Activated CD8-positive, alpha-beta memory T cell treated with anti-CD3 and anti-CD28 coated beads for 1 hour (primary cell): ENCODE measurements at places on chromosomes 13 and 19.
A peak's percentile ranks its signal among the peaks of the same experiment; 100 is the strongest.

GRCh38 chr13:66723576-66723975 is 506.6 kb downstream of the PCDH9 start:
- no peak for DNase-seq

DNA sequence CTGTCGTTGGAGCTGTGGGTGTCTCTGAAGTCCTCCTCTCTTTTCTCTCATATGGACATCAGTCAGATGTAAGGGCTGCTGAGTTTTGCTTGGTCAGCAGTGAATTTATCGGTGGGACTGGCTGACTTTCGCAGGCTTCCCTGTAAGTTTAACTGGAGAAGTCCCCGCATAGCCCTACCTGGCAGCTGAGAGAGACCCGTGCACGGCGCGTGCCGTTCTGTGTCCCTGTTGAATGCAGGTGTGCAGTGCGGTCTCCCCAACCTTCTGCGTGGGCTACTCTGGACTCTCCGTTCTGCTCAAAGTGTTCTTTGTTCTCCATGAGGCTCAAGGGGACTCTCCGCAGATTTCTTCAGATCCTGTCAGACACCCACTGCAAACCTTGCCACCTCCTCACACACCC is 252.9 kb downstream of the COL4A1 start:
- DNase-seq = no peak

DNA sequence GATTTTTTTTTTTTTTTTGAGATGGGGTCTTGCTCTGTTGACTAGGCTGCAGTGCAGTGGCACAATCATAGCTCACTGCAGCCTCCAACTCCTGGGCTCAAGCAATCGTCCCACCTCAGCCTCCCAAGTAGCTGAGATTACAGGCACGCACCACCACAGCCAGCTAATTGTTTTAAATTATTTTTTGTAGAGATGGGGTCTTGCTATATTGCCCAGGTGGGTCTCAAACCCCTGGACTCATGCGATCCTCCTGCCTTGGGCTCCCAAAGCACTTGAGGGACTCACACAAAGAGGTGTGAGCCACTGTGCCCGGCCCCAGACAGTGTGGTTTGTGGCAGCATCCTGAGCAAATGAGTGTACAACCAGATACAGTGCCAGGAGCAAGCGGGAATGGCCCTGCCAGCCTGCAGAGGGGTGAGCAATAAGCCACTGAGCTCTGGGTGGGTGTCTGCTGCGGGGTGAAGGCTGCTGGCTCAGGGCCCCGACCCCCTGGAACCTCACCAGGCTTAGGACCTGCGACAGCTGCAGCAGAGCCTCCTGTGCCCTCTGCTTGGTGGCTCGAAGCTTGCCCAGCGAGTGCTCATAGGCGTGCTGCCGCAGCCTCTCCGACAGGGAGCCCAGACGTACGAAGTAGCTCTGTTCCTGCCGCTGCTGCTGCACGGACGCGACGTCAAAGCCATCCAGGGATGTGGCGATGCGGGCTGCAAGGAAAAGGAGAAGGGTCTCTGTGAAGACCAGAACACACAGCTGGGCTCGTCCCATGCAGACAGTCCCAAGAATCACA is 15.9 kb upstream of the TICAM1 start:
- no peak for DNase-seq

- DNase-seq = no peak
These were observed 213.8 kb downstream of the KCTD12 start for GRCh38 chr13:76672420-76672819.

DNA sequence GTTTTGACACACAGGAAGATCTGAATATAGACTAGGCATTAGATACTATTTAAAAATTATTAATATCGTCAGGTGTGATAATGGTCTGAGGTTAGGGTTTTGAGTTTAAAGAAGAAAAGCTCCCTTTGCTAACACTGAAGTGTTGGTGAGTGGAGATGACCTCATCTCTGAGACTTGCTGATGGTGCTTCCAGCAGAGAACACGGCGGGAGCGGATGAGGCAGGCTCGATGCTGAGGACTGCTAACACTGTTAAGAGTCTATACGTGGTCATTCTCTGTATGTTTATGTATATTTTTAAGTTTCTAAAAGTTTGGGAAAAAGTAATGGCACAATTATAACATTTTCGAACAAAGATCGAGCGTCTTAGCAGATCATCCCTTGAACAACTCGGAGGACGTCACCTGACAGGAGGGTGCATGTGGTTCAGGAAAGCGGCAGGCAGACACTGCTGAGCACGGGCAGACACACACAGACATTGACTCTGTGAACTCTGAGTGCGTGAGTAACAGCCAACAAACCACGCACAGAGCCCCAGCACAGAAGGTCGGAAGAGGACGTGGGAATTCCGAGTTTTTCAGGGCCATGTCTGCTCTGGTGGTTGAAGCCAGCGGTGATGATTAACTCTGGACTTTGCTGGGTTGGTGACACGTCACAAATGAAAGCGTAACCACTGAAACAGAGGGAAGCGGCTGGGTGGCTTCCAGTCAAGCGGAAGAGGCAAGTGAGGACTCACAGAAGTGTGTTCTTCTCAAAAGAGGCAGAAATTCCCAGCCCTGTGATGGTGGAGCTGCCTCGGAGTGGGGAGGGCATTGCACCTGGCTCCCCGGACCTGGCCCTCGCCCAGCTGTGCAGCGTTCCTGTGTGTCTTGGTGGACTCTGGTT is 91.9 kb upstream of the TEX29 start:
- DNase-seq = no peak

DNA sequence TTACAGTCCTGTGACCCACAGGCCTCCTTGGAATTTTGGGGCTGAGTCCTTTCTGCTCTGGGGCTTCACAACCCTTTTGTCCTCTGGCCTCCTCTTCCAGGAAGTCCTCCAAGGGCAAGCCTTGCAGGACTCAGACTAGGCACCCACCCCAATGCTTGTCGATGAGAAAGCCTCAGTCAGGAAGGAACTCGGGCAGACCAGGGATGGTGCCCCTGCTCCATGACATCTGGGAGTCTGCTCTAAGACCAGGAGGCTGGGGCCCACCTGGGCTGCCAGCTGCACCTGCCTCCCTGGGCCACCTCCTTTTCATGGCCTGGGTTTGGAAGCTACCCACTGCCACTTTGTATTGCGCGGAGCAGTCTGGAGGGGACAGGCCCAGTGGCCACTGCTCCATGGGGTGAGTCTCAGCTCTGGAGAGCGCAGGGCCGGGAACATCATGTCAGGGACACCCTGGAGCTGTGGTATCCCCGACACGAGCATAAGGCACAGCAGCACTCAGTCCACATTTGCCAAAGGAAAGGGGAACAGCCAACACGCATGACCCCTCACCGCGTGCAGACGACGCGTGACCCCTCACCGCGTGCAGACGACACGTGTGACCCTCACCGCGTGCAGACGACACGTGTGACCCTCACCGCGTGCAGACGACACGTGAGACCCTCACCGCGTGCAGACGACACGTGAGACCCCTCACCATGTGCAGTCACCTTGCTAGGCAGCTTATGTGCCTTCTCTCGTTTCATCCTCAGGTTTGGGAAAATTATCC is 10.8 kb downstream of the C2CD4C start:
- no peak for DNase-seq

DNA sequence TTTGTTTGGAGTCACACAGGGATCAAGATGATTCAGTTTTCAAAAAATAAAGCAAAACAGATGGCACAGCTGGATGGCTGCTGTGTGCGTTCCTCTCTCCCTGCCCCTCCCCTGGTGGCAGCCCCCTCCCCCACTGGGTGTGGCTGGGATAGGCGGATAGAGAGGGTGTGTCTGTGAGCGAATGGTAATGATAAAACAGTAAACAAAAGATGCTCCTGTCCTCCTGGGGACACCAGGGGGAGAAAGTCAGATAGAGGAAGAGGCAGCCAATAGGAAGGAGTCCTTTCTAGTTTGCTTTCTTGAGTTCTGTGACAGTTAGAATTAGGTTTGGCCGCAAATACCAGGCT is 6.5 kb downstream of the TMEM255B start:
- no peak for DNase-seq

GRCh38 chr13:45295536-45295935 is 45.4 kb downstream of the TPT1 start:
- no peak for DNase-seq

DNA sequence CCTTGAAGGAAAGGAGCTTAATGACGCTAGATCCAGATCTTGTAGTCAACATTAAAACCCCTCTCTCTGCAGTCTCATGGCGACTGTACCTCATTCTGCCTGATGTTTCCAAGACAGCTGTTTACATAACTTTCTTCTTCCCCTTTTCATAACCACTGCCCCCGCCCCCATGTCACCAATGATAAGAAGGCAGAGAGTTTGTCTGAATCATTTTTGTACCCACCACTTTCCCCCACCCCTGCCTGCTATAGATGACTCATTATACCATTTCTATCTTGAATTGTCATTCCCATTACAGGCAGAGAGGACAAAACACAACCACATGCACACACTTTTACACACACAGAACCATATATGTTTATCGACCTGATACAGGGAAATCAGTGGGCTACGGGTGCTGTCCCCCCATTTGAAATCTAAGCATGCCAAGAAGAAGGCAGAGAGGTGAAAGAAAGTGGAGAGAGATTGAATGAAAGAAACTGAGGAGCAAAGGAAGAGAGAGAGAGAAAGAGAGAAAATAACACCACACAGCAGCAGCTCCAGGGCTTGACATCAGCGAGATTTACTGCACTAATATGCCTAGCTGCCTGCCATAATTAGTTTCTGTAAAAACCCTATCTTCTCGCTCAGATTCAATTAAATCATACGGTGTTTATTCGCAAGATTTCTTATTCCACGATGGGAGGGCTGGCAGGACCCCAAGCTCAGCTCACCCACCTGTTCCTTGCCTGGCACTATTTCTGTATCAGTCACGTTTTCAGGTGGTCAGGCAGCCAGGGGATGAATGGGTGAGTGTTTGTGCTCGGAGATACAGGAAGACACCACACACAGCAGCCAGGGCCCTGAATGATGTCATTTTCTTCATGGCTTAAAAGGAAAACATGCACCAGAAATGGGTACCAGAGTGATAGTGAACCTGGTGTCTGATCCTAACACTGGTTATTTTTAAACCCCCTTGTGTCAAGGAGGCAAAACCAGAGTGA is 114.3 kb upstream of the SERP2 start:
- peak; percentile 46 for DNase-seq

DNA sequence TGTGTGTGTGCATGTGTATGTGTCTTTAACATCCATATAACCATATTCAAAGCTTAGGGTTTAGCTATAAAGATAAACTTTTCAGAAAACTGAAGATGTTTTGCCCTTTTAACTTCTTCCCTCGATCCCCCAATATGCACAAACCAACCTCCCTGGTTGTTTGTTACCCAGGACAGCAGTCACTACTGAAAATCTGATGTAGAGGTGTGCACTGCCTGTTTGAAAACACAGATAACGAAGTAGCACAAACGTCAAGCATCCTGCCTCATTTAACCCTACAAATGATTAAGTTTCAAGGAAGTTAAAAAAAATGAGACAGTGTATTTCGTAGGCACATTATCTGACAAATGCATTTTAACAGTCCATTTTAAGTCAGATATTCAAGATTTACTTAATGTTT is 3.6 kb downstream of the TNFSF11 start:
- no peak for DNase-seq

- DNase-seq = no peak
These were observed 31.8 kb upstream of the USE1 start for GRCh38 chr19:17183271-17183761.

- DNase-seq = no peak
These were observed 5.4 kb upstream of the LGALS13 start for GRCh38 chr19:39596911-39597310.

DNA sequence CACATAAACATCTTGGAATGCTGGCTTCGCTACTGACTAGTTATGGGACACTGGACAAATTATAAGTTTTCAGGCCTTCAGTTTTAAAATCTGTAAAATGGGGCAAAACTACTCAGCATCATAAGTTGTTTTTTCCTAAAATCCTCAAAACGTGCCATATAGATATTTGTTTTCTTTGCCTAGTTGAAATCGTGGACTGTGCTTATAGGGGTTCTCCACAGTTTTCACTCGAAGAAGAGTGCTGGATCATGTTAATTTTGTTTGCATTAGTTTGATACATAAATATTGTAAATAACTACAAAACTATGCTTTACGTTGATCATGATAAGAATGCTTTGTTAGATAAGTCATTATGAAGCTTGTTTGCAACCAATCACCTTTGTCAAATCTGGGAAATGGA is 313.4 kb downstream of the OXGR1 start:
- DNase-seq = no peak

DNA sequence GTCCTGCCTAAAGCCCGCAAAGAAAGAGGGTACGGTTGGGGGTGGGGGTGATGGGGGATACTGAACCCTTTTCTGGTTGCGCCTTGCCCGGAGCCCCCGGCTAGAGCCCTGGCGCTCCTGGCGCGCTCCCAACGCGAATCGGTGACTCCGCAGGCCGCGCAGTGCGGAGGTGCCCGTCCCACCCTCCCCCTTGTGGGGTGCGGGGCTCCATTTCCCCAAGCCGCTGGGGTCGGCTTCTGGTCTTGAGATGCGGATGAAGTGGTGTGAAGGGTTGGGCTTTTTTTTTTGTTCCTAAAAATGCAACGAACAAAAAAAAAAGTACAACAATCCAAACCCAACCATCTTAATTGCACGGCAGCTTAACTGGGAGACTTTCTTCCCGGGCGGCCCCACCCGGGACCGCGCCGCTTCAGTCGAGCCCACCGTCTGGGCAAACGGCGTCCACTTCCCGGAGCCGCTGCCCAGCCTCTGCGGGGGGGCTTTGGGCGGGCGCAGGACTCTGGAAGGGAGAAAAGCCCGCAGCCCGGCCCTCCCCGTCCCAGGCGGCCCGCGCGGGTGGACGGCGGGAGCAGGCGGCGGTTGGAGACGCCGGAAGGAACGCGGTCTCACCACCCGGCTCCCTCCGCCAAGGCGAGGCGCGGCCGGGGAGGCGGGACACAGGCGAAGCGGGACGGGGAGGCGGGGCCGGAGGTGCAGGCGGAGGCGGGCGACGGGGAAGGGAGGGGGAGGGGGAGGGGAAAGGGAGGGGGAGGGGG is 504 bp upstream of the TRIM13 start:
- peak; percentile 59 for DNase-seq

- DNase-seq = no peak
These were observed 360.5 kb downstream of the KCNRG start for GRCh38 chr13:50375792-50376191.

GRCh38 chr13:100235311-100235901 is 146.5 kb downstream of the PCCA start:
- no peak for DNase-seq

GRCh38 chr13:86098511-86098910 is 299.3 kb upstream of the SLITRK6 start:
- no peak for DNase-seq

DNA sequence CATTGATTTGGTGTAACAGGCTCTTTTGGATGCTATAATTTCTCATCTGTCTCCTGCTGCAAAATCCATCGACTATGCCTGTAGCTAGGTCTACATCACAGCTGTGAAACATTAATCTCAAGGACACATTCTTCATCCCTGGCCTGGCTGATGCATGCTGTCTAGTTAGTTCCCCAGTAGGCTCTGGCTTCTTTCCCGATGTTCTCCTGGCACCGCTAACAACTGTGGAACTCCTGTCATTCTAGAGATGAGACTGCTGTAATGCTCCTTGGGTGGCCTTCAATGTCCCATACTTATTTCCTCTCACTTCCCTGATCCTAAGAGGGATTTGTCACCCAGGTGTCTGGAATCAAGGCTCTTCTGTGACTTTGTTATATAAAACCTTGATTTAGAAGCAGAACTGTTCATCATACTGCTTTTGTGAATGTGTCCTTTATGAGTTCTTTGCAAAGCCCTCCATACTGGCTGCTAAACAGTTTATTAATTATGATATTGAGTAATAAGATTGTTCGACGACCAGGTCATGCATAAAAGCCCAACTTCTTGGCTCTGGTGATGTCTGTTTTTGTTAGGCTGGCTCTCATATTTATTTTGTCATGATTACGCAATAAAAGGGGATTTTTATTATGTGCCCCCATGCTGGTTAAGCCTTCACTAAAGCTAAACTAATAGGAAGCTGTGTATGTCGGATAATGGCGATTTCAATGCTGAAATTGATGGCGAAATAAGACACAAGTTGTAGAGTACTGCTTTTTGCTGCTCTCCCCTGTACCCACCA is 227.5 kb downstream of the DCT start:
- DNase-seq = no peak
